Stimulated activated CD8-positive, alpha-beta memory T cell treated with anti-CD3 and anti-CD28 coated beads, Interleukin-12 subunit alpha, Interleukin-12 subunit beta, amount 100 ng/mL, for 4 hours (primary cell): ENCODE measurements at places on chromosomes 5 and 9.

DNA sequence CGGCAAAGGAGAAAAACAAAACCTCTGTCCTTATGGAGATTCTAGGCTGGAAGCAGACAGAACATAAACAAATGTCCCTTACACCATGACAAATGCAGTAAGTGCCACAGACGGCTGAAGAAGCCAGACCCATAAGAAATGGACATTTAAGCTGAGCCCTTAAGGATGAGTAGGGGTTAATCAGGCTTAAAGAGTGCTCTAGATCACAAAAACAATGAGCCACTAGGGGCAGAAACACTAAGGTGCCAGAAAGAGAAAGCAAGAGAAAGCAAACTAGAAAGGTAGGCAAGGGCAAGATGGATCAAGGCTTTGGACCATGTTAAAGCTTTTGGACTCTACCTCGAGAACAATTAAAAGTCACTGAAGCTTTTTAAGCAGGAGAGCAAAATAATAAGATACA is 326.9 kb upstream of the WWC1 start:
- no peak for DNase-seq

DNA sequence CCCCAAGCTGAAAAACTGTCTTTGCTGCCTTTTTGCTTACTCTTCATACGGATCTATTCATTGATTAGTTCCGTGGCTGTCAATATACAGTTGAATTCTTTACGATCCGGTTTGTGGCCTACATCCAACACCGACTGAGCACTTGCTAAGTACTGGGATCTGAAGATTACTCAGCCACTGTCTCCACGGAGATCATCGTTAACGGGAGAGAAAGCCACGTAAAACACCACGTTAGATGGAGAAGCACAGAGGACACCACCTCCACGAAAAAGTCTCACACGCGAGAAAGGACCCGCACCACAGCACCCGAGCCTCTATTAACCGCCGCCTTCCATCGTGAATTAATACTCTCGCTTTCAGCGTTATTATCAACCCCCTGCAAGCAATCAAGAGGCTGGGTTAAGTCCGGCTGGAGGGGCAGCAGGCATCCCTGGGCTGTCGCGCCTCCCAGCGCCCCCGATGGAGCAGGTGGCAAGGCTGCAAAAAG is 650 bp downstream of the ELP1 start:
- no peak for DNase-seq

DNA sequence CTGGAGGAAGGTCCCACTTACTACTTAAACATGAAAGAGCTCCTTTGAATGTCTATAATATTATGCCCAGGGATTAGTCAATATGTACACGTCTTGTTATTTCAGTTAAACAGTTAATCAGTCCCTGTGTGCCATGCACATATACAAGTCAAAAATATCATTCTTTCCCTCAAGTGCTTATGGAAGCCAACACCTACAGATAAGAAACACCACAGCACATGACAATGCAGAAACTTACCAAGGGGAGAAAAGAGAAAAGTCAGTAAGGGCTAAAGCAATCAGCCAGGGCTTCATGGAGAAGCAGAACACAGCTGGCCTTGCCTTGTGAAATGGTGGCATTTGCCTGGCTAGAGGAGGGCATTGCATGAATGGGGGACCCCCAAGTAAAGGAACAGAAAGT is 88.3 kb downstream of the SNCAIP start:
- no peak for DNase-seq

DNA sequence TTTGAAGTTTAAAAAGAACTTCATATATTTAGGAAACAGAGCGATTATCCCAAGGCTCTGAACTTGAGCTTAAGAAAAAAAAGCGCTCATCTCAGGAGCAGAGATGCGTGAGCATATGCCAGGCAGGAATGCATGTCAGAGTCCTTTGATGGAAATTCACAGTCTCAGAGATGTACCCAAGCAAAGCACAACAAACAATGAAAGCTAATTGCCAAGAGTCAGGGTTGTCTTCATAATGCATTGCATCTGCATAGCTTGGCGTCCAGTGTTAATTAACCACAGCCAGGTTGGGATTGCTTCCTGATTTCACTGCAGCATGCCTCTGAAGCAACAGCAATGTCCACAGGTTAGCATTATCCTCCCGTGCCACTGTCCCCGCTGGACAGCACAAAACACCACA is 907.0 kb upstream of the DMAC1 start:
- DNase-seq, result no peak

DNA sequence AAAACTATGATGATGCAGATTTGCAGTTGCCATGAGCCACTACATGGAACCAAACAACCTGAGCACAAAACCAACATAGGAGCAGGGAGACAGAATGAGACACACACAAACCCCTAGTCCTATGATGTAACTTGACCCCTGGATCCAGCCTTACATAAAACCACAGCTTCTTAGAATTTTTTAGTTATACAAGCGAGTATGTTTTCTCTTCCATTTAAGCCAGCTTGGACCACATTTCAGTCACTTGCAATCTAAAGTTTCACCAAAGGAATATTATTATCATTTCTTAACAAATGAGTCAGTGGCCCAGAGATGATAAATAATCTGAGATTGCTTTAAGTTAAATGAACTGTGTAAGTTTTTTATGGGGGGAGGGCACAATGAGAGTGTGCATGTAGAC is 6.8 kb downstream of the SPOCK1 start:
- DNase-seq, result no peak

DNA sequence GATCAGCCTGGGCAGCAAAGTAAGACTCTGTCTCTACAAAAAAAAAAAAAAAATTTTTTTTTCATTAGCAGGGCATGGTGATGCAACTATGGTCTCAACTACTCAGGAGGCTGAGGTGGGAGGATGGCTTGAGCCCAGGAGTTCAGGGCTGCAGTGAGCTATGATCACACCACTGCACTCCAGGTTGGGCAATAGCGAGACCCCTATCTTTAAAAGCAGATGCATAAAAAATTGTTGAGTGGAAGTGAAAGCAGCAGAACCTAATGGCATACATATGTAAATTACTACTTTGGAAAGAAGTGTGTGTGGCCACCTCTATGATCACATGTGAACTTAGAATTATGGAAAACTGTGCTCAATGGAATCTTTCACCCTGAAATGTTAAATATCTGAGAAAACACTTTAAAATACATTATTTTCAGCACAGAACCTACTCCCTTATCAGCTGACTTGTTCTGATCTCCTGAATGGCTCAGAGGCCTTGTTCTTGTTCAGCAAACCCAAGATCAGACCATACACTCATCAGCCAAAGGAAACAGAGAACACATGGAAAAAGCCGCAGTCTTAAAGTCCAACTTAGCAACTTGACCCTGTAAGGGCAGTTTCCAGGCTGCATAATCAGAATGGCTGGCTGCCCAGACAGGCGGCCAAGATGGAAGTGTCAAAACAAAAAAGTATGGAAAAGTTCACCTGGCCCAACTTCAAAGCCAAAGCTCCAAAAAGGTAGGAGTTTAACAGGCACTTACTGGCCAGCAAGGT is 56.5 kb downstream of the SIL1 start:
- DNase-seq, result no peak

GRCh38 chr5:40453689-40454088 is 226.0 kb upstream of the PTGER4 start:
- no peak for DNase-seq

DNA sequence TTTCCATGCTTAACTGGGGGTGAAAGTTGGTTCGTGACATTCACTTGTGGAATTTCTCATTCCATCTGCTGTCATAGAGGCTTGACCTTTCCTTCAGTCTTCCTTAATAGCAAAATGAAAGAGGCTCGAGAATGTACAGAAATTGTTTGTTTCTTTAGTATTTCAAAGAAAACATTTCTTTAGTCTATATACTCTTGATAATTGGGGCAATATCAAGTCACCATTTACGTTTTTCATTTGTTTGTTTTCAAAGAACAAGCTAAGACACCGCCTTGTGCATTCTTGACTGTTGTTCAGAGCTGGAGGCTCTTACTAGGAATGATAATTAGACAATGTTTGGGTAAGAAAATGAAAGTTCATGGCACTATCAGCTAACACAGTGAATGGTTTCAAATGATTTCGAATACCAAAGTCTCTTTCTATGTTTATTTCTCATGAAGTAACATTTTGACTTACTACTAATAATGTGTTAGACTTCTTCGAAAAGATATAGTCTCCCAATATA is 835.4 kb downstream of the SEMA5A start:
- no peak for DNase-seq

GRCh38 chr5:129110742-129111141 is 16.2 kb downstream of the ISOC1 start:
- no peak for DNase-seq
